PC-3 (cell line): ENCODE measurements at places on chromosomes 5 and 9. TPM values are rescaled to one million over a fixed set of nuclear protein-coding genes. Genes with fewer than 3 reads are reported as not detected.
A peak's percentile ranks its signal among the peaks of the same experiment; 100 is the strongest.

The SCGB3A2 gene
- total RNA-seq, result 0.51 TPM in 1 of 2 replicates, not detected in the other

The CCT5 gene
- total RNA-seq, result 1,309 and 1,334 TPM in 2 replicates

DNA sequence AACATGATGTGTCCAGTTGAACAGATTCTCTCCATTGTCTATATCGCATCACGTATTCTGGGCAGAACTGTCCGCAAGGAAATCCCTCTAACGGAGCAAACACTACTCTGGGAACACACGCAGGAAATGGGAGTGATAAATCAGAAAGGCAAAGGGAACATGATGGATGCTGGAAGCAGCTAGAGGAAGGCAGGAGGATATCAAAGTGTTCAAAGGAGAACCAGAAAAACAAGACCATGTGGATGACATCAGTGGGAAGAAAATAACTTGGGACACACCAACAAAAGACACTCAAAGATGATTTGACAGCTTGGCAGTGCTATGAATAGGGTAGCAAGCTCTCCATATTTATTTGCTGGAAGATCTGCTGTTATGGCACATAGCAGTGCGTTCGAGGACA lies 142.9 kb downstream of the PLK2 start:
- 0 out of 2 replicates have a peak overlapping the region, but pooled peaks have one; percentile 80 for H3K27ac ChIP-seq
- peak; percentile 7 for DNase-seq
- H3K4me3 ChIP-seq, result no peak overlapping the region
- H3K36me3 ChIP-seq, result no peaks in the 10 kb centered on the region
- H3K27me3 ChIP-seq, result no peaks in the 10 kb centered on the region

DNA sequence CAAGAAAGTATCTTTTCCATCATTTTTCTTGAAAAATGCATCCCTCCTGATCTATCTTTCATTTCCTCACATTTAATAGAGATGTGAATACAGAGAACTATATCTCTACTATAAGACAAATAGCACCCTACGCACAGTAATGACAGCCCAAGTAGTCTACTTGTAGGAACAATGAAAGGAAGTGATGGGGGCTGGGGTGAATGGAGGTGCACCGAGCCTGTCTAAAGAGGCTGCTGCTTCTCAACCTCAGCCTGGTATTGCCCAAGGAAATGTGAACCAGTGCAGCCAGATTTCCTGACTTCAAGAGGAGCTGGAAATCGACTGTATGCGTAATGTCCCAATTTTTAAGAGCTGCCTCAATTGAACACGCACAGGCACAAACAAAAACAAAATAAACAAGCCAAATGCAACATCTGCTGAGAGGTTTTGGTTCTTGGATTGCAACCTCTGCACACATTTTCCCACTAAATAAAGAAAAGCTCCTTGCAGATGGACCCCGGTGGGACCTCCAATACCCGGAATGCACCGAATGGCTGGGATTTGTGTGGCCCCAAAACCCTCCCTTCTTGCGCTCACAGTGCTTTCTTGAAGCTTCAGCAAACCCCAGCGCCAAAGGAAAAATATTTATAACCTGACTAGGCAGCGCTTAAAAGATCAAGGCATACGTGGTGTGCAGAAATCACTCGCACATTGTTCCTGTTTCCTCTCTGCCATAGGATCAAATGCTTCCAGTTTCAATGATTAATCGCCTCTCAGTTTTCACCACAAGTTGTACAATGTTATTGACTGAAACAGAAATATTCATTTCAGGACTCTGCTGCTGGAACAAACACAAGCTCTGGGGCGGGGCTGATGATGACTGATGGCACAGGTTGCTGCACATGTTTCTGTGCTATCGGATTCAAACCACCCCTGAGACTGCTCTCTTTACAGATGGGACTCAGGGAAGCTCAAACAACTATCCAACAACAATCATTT lies 68.3 kb downstream of the KCNIP1 start:
- no peaks in the 10 kb centered on the region for H3K36me3 ChIP-seq
- H3K27ac ChIP-seq, result no peak overlapping the region
- peak; percentile 12 for DNase-seq

- no peak overlapping the region for H3K27ac ChIP-seq
- no peaks in the 10 kb centered on the region for H3K36me3 ChIP-seq
- H3K4me3 ChIP-seq, result no peak overlapping the region
- no peaks in the 10 kb centered on the region for H3K27me3 ChIP-seq
These were observed 120.2 kb downstream of the CARTPT start for GRCh38 chr5:71839096-71839884.

DNA sequence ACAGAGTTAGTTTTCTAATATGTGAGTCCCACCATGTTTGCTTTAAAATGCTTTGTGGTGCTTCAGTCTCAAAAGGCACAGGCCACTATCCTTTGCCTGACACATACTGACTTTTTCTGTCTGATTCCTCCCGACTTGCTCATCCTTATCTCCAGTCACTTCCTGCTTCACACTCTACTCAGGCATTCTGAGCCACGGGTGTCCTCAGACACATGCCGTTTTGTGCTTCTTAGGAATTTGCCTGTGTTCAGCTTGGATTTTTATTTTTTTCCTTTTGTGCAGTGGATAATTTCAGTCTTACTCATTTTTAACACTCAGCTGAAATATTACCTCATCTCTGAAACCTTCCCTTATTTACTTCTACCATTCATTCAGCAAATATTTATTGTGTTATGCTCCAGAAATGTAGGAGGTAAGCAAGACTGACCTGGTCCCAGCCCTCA lies 54.1 kb downstream of the MAN2A1 start:
- H3K27ac ChIP-seq, result peak overlapping the region; percentile 45
- H3K36me3 ChIP-seq, result no peaks in the 10 kb centered on the region
- H3K27me3 ChIP-seq, result no peaks in the 10 kb centered on the region
- peaks cover 41% of the 10 kb centered on the region for H3K4me1 ChIP-seq

DNA sequence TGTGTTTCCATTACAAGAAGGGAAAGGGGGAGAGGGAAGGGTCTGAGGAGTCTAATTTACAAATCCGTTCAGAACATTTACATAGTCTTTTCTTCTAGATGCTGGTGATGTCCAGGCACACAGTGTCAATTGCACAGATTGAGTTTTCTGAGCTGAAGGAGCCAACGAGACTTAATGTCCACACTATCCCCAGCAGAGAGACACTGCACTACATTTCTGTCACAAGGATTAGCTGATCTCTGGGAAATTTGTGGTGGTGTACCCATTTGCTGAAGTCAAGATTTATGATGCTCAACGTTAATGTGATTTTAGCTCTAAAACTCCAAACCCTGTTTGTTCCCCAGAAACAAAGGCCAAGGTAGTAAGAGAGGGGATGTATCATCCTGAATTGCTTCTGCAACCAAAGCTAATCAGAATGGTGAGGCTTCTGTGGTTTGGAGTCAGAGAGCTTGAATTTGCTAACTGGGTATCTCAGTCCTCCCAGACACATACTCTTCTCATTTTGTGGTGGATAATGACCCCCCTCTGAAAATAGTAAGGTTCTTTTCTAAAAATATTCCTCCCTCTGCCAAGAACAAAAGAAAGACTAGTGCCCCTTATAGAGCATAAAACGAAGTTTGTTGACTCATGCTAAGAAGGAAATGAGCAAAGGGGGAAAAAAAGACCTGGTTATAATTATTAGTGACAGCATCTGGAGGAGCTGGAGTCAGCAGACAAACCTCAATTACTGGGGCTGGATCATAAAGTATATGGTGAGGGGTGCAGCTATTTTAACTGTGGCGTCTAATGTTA lies 416.9 kb downstream of the PSAT1 start:
- H3K27ac ChIP-seq, result no peak overlapping the region
- H3K4me1 ChIP-seq, result no peaks in the 10 kb centered on the region
- no peaks in the 10 kb centered on the region for H3K36me3 ChIP-seq
- H3K4me3 ChIP-seq, result no peak overlapping the region
- H3K27me3 ChIP-seq, result no peaks in the 10 kb centered on the region

GRCh38 chr9:130924448-130924788 lies 14.6 kb downstream of the FIBCD1 start:
- H3K27ac ChIP-seq, result no peak overlapping the region
- H3K27me3 ChIP-seq, result no peaks in the 10 kb centered on the region
- DNase-seq, result no peak
- H3K4me3 ChIP-seq, result no peak overlapping the region
- no peaks in the 10 kb centered on the region for H3K36me3 ChIP-seq
- H3K4me1 ChIP-seq, result peaks cover 29% of the 10 kb centered on the region

DNA sequence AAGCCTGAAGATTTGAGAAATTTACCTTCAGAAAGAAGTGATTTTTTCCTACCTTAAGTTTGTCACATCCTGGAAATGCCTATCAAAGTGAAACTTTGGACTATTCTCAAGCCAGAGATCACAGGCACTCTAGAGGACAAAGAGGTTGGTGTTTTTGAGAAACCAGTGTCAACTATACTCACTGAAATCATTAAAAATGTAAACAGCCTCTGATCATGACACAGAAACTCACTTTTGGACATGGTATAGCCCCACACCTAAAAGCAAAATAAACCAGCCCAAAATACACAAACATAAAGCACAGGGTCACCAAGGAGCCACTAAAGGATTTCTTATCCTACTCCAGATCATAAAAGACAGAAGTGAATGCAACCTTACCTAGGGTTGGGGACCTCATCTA lies 65.7 kb upstream of the ICE1 start:
- H3K4me3 ChIP-seq, result no peak overlapping the region
- no peak overlapping the region for H3K27ac ChIP-seq
- peaks cover 3% of the 10 kb centered on the region for H3K4me1 ChIP-seq
